SW 1271 (cell line): ENCODE measurements at places on chromosomes 3 and 15.

DNA sequence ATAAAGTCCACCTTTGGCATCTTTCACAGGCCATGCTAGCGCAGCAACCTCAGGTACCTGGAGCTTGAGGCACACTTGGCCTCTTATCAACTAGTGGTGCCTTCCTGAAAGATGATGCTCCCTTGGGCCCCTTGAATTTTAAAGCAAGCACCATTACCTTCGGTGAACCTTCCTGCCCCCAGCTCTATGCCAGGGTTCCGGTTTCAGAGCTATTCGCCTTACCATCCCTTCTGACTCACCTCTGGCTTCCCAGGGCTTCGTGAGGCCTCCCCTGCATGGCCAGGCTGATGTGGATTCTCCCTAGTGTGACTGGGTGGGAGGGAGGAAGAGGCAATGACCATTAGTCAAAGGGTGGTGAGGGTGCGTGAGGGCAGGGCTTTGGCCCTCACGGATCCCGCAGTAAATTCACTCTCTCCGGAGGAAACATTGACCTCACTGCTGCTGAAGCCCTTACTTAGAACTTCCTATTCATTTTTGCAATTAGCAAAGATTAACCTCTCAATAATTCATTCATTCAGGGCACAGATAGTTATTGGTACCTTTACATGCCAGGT, 16.3 kb downstream of the BHLHE40 start:
- DNase-seq, result no peak

DNA sequence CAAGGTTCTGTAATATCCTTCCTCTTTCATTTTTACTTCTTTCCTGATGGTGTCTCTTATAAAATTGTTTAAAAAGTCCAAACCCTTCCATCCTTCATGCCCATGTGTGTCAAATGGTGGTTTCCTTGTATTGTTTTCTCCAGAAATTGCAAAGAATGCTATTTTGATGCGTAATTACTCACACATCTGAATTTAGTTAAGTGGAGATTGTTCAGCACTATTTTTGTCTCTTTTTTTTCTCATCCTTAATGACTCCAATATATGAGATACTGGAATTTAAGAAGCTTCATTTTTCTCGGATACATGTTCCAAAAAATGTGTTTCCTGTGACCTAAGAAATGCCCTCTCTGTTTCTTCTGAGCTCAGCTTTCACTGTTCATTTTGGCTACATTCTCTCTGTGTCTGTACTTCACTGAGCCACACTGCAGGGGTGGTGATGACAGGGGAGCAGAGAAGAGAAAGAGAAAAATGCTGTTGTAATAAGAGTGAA, 799.8 kb downstream of the DIPK2A start:
- no peak for DNase-seq

GRCh38 chr15:33206366-33206765, 11.9 kb upstream of the FMN1 start:
- DNase-seq, result no peak

- DNase-seq, result no peak
These were observed 47.9 kb downstream of the TGFBR2 start for GRCh38 chr3:30654269-30654668.

DNA sequence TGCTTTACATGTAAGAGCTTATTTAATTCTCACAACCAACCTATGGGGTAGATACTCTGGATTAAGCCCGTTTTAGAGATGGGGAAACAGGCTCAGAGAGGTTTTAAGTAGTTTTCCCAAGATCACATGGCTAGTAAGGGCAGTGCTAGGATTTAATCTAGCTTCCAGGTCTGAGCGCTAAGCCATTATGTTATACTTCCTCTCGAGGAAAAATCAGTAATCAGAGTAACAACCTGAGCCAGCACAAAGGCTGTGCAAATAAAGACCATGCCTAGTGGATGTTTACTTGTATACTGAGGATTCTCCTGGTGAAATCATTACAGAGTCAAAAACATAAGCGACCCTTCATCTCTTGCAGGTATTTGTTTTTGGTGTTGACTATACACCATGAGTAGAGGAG, 9.0 kb downstream of the FSTL1 start:
- no peak for DNase-seq

DNA sequence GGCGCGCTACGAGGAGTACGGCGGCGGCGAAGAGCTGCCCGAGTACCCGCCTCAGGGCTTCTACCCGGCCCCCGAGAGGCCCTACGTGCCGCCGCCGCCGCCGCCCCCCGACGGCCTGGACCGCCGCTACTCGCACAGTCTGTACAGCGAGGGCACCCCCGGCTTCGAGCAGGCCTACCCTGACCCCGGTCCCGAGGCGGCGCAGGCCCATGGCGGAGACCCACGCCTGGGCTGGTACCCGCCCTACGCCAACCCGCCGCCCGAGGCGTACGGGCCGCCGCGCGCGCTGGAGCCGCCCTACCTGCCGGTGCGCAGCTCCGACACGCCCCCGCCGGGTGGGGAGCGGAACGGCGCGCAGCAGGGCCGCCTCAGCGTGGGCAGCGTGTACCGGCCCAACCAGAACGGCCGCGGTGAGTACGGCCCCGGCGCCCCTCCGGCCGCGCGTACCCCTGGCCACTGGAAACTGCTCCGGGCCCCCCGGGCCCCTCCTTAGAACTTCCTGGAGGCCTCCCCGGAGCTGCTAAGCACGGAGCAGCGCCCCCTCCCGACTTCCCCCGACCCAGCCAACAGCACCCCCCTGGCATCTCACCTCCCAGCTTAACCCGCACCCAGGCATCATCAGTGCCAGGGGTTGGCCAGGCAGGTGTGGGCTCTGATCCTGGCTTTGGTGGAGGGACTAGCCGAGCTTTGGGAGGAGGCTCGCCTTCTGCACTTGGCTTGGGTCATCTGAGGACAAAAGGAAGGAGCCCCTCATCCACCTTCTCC, 1.4 kb downstream of the LOXL1 start:
- peak; percentile 44 for DNase-seq

DNA sequence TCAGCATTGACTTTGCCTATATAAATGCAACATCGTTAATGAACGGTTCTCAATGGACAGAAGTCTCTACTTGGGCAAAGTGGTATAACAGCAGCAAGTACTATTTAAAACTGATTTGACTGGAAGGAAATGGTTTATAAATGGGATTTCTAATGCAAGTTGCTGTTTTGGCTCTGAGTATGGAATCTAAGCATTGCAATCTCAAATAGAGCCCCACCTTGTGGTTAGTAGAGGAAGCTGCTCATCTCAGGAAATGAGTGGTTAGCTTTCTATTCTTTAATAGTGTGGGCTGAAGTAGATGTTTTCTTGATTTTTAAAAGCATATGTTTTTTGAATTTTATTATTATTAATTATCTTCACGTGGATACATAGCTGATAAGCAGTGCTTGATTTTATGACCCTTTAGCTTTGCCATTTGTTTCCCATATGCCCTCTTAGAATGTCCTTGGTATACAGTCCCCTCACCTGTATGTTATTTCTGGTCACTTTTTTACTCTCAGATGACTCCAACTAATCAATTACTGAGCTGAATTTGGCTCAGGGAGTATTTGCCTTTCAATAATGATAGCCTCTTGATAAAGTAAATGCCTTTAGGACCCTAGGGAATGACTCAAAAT, 67.1 kb downstream of the OXSM start:
- DNase-seq, result no peak

DNA sequence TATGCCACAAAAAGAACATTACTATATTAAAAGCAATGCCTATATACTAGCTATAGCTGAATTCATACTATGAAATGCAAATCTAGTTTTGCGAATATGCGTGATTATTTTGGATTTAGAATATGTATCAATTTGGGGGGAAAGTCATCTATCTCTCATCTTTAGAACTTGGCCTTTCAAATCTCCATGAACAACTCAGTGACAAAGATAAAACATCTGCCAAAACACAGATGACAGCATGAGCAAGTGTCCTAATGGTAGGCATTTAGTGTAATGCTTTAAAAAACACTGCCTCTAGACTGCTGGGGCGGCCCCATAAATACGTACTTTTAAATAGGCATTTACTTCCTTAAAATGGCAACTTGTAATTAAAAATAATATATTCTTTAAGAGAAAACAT, 2.7 kb downstream of the CD47 start:
- DNase-seq, result no peak

- no peak for DNase-seq
These were observed 29.1 kb downstream of the MKRN2 start for GRCh38 chr3:12585970-12586369.

DNA sequence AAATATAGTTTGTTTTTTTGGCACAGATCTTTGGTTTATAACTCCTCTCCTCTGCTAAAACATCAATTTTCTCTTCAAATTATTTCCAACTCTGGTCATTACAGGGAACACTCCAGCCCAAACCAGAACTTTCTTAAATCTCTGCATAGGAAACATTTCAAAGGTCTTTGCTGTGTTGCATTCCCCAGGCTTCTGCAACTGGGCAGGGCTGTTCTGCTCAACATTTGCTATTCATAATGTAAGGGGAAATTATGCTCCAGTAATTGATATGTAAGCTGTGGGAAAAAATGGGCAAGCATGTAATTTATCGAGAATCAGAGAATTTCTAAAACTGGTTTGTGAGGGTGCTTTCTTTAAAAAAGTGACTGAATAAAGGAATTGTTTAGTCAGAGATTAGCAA, 410.4 kb downstream of the TUSC7 start:
- DNase-seq, result no peak

DNA sequence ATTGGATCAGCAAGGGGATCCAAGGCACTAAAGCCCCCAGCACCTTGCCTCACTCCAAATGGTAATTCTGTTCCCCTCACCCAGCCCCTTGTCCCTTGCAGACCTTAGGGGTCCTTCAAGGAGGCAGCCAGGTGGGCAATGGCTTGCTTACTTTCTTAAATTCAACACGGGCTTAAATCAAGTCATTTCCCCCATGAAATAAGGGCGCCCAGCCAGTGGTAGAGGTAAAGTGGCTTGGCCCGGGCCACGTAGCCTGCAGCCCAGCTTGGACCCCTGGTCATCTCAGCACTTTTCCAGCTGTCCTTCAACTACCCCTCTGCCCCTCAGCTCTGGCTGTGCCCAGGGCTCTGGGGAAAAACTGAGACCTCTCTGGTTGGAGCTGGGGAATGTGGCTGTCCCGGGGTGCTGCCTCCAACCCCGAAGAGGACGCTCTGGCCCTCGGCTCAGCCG, 1.2 kb downstream of the PSTPIP1 start:
- no peak for DNase-seq

- no peak for DNase-seq
These were observed 10.5 kb downstream of the MTMR14 start for GRCh38 chr3:9659849-9660248.

DNA sequence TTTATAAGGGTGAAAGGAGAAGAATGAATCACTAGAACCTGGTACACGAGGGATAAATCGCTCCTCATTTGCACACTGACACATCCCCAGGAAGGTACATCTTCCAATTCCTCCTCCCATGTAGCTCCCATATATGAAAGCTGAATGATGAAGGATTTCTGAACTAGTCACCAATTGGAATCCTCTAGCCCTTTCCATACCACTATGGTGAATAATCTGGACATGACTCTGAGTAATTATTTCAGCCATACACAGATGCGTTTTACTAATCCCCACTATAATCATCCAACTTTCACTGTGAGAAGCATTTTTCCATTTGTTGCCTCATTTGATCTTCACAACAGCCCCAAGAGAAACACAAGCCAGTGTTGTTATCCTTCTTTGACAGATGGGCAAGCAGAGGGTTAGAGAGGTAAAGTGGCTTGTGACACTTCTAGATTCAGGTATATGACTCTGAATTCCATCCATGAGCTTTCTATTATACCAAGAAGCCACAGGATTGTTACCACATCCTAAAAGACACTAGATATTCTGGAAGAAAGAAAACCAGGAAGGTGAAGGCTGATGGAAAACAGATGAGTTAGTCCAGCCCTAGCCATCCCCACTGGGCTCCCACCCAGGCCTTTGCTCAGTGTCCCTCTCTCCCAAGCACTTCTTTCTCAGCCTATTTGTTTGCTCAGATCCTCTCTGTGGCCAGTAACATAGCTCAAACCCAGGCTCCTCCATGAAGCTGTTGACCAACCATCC, 22.2 kb upstream of the BCL6 start:
- DNase-seq, result no peak

DNA sequence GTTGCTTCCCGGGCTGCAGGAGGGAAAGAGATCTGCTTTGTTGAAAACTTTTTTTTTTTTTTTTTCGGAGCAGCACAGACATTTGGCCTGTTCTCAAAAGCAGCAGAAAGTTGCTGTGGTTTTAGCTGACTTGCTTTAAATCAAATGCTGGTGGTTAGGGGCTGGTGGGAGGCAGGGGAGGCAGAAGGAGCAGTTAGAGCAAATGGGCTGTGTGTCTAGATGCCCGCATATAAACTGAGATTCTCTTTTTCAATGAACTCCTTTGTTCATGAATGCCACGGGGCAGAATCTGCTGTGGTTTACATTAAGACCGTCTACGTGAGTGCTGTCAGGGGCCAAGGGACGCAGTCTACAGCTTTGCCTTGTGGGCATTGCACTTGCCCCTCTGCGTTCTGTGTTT, 95.9 kb downstream of the FLNB start:
- no peak for DNase-seq

- DNase-seq, result no peak
These were observed 12.4 kb downstream of the APOD start for GRCh38 chr3:195571361-195571760.

GRCh38 chr3:160607826-160608225, 42.5 kb upstream of the KPNA4 start:
- no peak for DNase-seq

GRCh38 chr3:141876891-141877621, 613 bp downstream of the ATP1B3 start:
- no peak for DNase-seq

GRCh38 chr3:17195192-17195611, 310.4 kb downstream of the PLCL2 start:
- no peak for DNase-seq

- no peak for DNase-seq
These were observed 29.4 kb upstream of the ARID3B start for GRCh38 chr15:74511583-74511982.

DNA sequence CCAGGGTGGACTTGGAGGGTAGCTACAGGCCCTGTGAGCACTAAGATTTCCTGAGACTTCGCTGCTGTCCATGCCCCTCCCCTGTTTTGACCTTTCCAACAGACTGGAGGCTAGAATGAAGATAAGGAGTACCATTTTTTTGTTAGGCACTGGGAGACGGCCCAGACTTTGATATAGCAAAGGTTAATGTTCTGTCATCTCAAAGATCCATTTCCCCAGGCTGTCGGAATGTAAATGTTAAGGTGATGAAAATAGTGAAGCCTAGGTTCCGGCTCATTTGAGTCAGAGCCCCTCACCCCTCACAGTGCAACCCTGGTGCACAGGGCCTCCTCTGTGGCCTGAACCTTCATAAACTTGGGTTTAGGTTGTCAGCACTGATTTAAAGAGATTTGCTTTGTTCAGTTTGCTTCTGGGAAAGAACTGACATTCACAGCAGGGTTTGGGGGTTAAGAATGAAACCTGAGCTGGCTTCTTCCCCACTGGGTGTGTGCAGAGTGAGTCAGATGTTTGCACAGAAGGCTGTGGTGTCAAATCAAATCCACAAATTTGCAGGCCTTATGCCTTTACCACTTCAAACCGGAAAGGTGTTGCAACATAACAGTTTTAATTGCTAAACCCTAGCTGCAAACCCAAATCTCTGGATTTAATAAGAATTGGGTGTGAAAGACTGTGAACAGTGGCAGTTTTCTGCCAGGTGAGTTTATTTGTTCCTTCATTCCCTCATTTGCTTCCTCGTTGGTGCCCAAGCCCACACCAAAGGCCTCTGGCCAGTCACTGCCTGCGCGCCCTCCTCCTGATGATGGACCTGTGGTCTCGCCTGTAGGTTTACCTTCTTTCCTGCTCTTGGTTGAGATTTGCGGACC, 20.6 kb upstream of the KCTD6 start:
- DNase-seq, result peak; percentile 77

GRCh38 chr3:156749244-156749643, 74.9 kb downstream of the TIPARP start:
- no peak for DNase-seq

- DNase-seq, result no peak
These were observed 85.8 kb downstream of the LINGO1 start for GRCh38 chr15:77546870-77547269.
